ENCODE measurements at places on chromosomes 12 and 14. TPM values are rescaled to one million over a fixed set of nuclear protein-coding genes. Genes with fewer than 3 reads are reported as not detected.

KCNMB4 gene
- total RNA-seq = 3.4 TPM

- H3K27ac ChIP-seq = peak overlapping the region; percentile 70
- peak overlapping the region; percentile 53 for H3K4me3 ChIP-seq
- H3K27me3 ChIP-seq = no peaks in the 10 kb centered on the region
- DNase-seq = peak; percentile 69
- H3K4me1 ChIP-seq = peaks cover 37% of the 10 kb centered on the region
- no peaks in the 10 kb centered on the region for H3K36me3 ChIP-seq
These were observed 56.4 kb upstream of the ATP2A2 start for GRCh38 chr12:110224379-110225304.

GRCh38 chr12:74945771-74946198, 263.9 kb downstream of the KCNC2 start:
- H3K27me3 ChIP-seq = no peaks in the 10 kb centered on the region
- H3K36me3 ChIP-seq = no peaks in the 10 kb centered on the region
- H3K4me1 ChIP-seq = no peaks in the 10 kb centered on the region
- DNase-seq = no peak
- H3K27ac ChIP-seq = no peak overlapping the region
- no peak overlapping the region for H3K4me3 ChIP-seq

DNA sequence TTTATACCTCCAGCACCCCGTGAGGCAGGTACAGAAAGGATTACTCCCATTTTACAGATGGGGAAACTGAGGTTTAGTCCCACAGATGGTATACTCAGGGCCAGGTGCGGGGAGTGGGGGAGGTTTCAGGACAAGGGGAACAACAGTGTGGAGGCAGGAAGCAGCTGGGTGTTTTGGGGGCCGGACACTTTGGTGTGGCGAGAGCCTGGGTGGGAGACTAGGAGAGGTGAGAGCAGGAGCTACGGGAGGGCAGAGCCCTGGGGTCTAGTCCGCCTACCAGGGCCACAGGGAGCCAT, 61.7 kb downstream of the DIO3 start:
- no peaks in the 10 kb centered on the region for H3K27me3 ChIP-seq
- no peak for DNase-seq
- no peak overlapping the region for H3K27ac ChIP-seq
- H3K4me3 ChIP-seq = no peak overlapping the region
- no peaks in the 10 kb centered on the region for H3K36me3 ChIP-seq

DNA sequence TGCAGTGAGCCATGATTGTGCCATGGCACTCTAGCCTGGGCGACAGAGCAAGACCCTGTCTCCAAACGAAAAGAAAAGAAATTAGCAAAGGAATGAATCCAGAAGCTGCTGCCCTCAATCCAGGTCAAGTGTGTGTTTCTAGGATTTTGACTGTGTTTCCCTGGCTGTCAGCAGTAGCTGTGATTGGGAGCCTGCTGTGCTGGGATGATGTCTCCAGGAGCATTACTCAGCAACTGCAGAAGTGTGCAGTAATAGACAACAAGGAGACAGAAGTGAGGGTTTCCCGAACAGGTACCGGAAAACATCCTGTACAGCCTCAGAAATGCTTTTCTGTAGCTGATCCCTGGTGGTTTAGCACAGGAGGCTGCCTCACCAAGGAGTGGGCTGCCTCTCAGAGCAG, 492.5 kb downstream of the FUT8 start:
- DNase-seq = no peak
- H3K4me1 ChIP-seq = no peaks in the 10 kb centered on the region
- no peak overlapping the region for H3K27ac ChIP-seq
- no peaks in the 10 kb centered on the region for H3K36me3 ChIP-seq
- no peaks in the 10 kb centered on the region for H3K27me3 ChIP-seq

GRCh38 chr14:59360923-59361794, 104.0 kb downstream of the GPR135 start:
- DNase-seq = no peak
- H3K4me1 ChIP-seq = peaks cover 7% of the 10 kb centered on the region
- H3K27ac ChIP-seq = peak overlapping the region; percentile 33

DNA sequence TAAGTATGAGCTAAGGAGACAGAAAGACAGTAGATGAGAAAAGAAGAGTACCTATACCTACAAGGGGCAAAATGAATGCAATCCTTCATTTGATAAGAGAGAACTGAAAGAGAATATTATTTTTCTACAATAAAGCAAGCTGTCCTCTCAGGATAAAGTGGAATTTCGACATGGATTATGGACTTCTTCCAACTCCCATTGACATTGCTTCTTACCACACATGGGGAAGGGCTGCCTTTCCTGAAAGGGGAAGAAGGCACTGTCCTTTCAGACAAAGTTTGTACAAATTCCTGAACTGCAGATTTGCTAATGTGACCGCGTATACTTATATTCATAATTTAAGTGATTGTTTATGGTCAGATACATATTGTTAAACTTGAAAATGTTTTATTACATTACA, 4.3 kb upstream of the HEBP1 start:
- H3K27ac ChIP-seq = no peak overlapping the region
- no peak overlapping the region for H3K4me3 ChIP-seq
- no peaks in the 10 kb centered on the region for H3K27me3 ChIP-seq
- DNase-seq = no peak
- no peaks in the 10 kb centered on the region for H3K36me3 ChIP-seq

- H3K27ac ChIP-seq = no peak overlapping the region
- no peak for DNase-seq
- no peaks in the 10 kb centered on the region for H3K27me3 ChIP-seq
- H3K4me3 ChIP-seq = no peak overlapping the region
- no peaks in the 10 kb centered on the region for H3K36me3 ChIP-seq
- H3K4me1 ChIP-seq = no peaks in the 10 kb centered on the region
These were observed 571.0 kb downstream of the TMTC2 start for GRCh38 chr12:83257726-83258125.

TAS2R7 gene
- total RNA-seq = not detected
